HFFc6 (cell line): ENCODE measurements at places on chromosomes 5 and 9. TPM values are rescaled to one million over a fixed set of nuclear protein-coding genes. Genes with fewer than 3 reads are reported as not detected.

Gene SLC23A1
- not detected in 2 replicates for total RNA-seq

Gene OCLN
- 0.59 to 1.0 TPM (median 0.85 TPM) in 3 replicates for total RNA-seq

GRCh38 chr9:85040146-85040545, 370.6 kb downstream of the NTRK2 start:
- no peaks in the 10 kb centered on the region for H3K27me3 ChIP-seq
- H3K36me3 ChIP-seq, result no peaks in the 10 kb centered on the region
- H3K27ac ChIP-seq, result no peak overlapping the region
- H3K4me3 ChIP-seq, result no peak overlapping the region
- H3K4me1 ChIP-seq, result no peaks in the 10 kb centered on the region
- no peak for DNase-seq

GRCh38 chr9:30329431-30329830, 2055.0 kb upstream of the ACO1 start:
- no peak overlapping the region for H3K27ac ChIP-seq
- H3K4me3 ChIP-seq, result no peak overlapping the region
- H3K27me3 ChIP-seq, result no peaks in the 10 kb centered on the region
- DNase-seq, result no peak
- H3K4me1 ChIP-seq, result no peaks in the 10 kb centered on the region
